ENCODE measurements at places on chromosomes 4 and X.

- peak; percentile 3 for DNase-seq
These were observed 982 bp downstream of the PDLIM5 start for GRCh38 chr4:94452476-94453371.

- no peak for DNase-seq
These were observed 203.1 kb downstream of the TEX13C start for GRCh38 chrX:125522752-125523151.

GRCh38 chr4:183670251-183670650, 11.2 kb downstream of the TRAPPC11 start:
- DNase-seq, result no peak

- DNase-seq, result no peak
These were observed 9.7 kb downstream of the BOD1L1 start for GRCh38 chr4:13617801-13618200.

DNA sequence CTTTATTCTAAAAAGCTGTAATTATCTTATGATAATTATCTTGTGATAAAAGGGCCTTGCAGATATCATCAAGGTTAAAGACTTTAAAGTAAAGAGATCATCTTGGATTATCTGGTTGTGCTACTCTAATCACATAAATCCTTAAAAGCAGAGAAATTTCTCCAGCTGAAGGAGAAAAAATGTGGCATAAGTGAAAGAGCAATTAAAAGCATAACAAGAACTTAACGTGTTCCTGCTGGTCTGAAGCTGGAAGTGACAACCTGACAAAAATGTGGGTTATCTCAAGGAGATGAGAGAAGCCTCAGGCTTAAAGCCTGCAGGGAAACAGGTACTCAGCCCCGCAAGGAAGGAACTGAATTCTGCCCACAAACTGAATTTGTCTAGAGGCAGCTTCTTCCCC, 449.1 kb upstream of the NDST4 start:
- DNase-seq, result no peak

DNA sequence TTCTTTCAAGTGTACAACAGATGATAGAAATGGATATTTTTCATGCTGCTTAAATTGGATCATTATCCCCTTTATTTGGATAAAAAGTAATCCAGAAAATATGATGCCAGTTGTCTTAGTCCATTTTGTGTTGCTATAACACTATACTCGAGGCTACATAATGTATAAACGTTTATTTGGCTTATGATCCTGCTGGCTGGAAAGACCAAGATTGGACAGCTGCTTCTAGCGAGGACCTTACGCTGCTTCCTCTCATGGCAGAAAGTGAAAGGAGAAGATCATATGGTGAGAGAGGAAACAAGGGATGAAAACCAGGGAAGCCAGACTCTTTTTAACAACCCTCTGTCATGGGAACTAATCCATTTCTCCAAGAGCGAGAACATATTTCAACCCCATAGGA, 102.7 kb downstream of the TRAM1L1 start:
- no peak for DNase-seq

GRCh38 chrX:25534091-25534490, 518.3 kb upstream of the ARX start:
- no peak for DNase-seq

DNA sequence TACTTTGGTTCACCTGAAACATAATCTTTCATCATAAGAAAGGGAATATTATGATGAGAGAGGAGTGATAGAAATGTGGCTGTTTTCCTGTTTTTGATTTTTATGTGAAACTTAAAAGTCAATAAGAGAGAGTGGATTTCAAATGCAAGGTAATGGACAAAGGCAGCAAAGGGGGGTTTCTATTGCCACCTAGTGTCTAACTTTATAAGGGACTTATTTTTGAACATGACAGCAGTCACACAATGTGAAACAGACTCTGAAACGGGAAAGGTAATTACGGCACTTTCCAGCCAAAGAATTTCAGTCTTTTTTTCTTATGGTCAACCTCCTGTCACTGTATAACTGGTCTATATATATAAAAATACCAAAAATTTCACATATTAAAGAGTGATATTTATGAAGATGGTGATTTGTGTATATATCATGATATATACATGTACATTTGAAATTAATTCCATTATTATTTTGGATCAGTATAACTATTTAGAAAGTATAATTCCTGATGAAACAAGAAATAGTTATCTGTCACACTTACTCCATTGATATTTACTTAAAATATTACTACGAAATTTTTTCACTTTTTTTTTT, 127.1 kb downstream of the FBXO8 start:
- no peak for DNase-seq

GRCh38 chrX:125954236-125954635, 211.9 kb downstream of the DCAF12L2 start:
- DNase-seq, result no peak

- DNase-seq, result no peak
These were observed 144.4 kb upstream of the GATB start for GRCh38 chr4:151905197-151905596.

GRCh38 chr4:105345838-105346237, 128.0 kb downstream of the PPA2 start:
- DNase-seq, result no peak

DNA sequence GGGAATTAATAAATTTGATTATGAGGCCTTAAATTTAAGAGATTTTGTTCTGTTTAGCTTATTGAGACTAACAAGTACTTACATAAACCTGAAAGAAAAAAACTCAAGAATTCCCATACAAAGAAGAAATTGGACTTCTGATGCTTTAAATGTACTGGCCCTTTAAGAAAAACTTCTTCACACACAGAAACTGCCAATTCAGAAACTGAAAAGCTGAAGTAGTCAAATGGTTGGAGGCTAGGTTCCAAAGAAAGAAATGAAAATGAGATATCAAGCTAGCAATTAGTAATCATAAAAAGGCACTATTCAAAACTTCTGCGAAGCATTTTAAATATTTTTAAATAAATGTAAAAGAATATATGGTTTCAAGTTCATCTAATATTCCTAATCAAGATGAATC, 151.3 kb downstream of the THOC2 start:
- no peak for DNase-seq

DNA sequence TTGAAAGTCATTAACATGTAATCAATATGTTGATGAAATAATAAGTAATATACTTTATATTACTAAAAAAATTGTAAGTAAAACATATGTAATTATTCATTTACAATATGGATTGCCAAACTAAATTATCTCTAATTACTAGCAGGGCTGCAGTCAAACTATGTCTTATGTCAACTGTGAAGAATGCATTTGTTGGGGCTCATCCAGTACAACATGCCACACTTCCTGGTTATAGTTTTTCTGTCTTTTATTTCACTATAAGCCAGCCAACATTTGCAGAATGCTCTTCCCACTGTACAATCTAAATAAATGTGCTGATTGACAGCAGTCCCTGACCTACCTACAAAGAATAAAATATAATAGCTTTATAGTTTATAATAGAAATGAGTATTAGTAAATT, 975.4 kb upstream of the NDST4 start:
- no peak for DNase-seq

DNA sequence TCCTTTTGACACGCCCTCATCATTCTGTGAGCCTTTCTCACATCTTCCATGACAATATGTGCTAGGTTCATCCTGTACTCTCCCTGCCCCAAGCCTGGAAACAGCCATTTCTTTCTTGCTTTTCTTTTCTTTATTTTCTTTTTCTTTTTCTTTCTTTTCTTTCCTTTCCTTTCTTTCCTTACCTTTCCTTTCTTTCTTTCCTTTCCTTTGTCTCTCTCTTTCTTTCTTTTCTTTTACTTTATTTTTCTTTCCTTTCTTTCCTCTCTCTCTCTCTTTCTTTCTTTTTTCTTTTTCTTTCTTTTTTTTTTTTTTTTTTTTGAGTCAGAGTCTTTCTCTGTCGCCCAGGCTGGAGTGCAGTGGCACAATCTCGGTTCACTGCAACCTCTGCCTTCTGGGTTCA, 14.6 kb downstream of the PPP1R3F start:
- DNase-seq, result no peak

DNA sequence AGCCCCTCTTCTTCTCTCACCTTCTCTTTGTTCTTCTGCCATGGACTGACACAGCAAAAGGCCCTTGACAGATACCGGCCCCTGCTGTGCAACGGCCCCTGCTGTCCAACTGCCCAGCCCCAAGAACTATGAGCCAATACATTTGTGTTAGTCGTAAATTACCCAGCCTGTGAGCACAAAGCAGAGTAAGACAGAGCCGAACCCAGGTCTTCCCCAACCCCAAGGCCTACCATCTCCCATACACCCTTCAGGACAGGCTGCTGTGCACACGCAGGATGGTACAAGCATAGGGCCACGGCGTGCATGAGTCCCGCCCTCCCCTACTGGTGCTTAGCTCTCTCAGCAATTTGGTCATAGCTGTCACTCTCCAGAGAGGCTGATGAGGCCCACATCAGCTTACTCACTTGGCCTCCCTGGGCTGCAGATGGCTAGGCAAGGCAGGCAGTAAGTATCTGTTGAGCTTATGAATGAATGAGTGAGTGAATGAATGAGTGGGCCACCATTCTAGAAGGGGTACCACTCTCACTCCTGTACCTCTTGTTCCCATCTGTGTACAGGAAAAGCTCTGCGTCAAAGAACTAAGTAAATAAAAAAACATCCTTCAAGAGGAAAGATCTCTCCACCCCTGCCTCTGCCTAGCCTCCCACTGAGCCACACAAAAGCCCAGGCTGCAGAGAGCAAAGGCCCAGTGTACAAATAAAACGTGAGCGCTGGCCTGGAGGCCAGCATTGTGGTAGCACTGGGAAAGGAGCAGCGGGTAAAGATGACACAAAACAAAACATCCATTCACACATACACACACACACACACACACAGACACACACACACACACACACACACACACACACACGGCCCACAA, 13.9 kb downstream of the WDR1 start:
- no peak for DNase-seq

- DNase-seq, result no peak
These were observed at the start of gene CCDC149 for GRCh38 chr4:24912252-24913118. TSS of gene CCDC149 (minus strand) at chr4:24913042. CDS start at chr4:24912864, 178 bp downstream.

DNA sequence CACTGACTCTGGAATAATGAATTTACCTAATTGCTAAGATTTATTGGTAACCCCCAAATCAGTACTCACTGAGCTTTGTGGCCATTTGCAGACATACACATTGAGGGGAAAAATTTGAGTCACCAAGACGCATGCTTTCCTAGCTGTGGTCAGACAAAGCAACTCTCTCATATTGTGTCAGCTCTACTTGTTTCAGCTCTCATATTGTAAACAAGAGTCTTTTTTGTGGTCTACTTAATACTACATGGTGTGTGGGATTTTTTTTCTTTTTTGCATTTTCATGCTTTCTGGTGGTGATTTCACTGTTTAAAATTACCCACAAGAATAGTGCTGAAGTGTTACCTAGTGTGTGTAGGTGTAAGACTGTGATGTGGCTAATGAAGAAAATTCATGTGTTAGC, 428.2 kb upstream of the GALNT7 start:
- no peak for DNase-seq

DNA sequence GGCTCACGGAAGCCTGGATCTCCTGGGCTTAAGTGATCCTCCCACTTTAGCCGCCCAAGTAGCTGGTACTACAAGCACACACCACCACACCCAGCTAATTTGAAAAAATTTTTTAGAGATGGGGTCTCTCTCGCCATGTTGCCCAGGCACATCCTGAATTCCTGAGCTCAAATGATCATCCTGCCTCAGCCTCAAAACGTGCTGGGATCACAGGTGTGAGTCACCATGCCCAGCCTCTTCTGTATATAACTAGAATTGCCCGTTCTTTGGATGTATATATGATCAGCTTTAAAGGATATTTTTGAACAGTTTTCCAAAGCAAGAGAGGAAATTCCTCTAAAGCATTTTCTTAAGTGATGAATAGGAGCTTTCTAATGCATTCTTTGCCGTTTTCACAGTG, 22.7 kb downstream of the ZFP42 start:
- no peak for DNase-seq

DNA sequence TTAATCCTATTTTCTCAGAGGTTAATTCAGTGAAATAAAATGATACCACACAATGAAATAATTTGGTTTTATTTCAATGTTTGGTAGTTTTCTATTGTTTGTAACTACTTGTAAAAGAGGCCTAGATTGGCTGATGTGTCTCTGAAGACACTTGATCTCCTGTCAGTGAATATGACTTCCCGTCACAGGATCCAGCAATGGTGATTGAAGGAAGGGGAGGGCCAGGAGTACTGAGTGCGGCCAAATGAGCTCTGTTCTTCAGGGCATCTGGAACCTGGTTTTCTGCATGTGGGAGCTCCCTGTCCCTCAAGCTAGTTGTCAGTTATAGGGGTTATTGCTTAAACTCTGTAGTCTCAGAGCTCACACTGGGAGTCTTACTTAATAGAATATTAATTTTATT, 86.5 kb upstream of the OTUD4 start:
- no peak for DNase-seq

DNA sequence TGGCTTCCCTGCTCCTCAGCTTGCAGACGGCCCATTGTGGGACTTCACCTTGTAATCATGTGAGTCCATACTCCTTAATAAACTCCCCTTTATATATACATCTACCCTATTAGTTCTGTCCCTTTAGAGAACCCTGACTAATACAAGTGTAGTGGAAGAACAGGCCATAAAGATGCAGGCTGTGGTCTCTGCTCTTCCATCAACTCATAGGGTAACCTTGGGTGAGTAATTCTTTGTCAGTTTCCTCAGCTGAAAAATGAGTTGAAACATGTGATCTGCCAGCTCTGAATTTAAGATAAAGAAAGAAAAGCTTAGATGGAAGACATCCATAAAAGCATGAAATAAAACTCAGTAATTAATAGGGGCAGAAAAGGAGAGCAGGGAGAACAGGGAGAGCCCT, 103.6 kb downstream of the ENOX2 start:
- no peak for DNase-seq

DNA sequence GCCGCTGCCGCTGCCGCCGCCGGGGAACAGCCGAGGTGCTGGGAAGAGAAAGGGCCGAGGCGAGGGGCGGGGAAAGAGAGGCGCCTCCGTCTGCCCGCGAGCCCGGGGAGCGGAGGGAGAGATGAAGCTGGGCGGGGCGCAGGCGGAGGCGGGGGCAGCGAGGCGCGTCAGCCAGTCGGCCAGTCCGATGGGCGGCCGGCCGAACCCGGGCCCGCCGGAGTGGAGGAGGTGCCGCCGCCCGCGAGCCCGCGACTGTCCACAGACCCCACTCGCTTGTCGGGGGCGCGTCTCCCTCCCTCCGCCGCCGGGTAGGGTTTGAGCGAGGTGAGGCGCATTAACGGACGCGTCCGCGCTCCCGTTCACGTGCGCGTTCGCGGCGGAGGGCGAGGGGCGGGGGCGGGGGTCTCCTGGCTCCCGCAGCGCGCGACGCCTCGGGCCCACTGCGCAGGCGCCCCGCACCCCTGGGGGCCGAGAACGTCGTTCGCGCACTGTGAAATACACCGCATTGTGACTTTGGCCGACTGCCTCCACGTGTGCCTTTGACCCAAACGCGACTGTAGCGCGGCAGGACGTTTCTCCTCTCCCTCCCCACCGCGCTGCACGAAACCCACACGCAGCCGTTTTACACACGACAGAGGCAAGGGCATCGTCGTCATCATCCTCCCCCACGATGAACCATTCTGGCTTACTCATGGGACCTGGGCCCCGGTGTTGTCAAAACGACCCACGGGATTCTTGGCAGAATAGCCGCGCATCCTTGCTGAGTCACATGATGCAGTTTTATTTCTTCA, at the start of gene NUDT11:
Gene NUDT11 (minus strand): TSS at position 92 of the 791 bp plus-strand sequence. CDS start 148 bp downstream, outside the sequence.
- DNase-seq, result peak; percentile 2
